HCT116 (cell line): ENCODE measurements at places on chromosomes 13 and 19. TPM values are rescaled to one million over a fixed set of nuclear protein-coding genes. Genes with fewer than 3 reads are reported as not detected.

RAB3D gene
- total RNA-seq: 28.9 TPM

LINGO3 gene
- total RNA-seq: not detected

ZNF28 gene
- 17.8 TPM for total RNA-seq

SF3A2 gene
- 166 TPM for total RNA-seq

TMTC4 gene
- 23.6 TPM for total RNA-seq

MYH14 gene
- total RNA-seq: 60.1 TPM

CGB2 gene
- total RNA-seq: 5.0 TPM

C1QTNF9B gene
- total RNA-seq: not detected

ZNF177 gene
- total RNA-seq: 1.2 TPM

RASGRP4 gene
- total RNA-seq: not detected

ZNF570 gene
- not detected for total RNA-seq

ZNF724 gene
- 7.1 TPM for total RNA-seq

TUBA3C gene
- not detected for total RNA-seq

PEX11G gene
- total RNA-seq: 6.4 TPM

AZU1 gene
- total RNA-seq: not detected

ZNF492 gene
- total RNA-seq: not detected

AMH gene
- 42.8 TPM for total RNA-seq

PODNL1 gene
- 0.71 TPM for total RNA-seq

ZNF208 gene
- not detected for total RNA-seq

SHD gene
- total RNA-seq: 2.0 TPM

SPACA4 gene
- not detected for total RNA-seq

ZNF563 gene
- not detected for total RNA-seq

FFAR3 gene
- total RNA-seq: not detected

FUT1 gene
- total RNA-seq: 14.1 TPM

ERICH4 gene
- not detected for total RNA-seq

MAST1 gene
- 28.9 TPM for total RNA-seq

SLC6A16 gene
- total RNA-seq: 5.0 TPM

NOVA2 gene
- total RNA-seq: 2.5 TPM

ZNF528 gene
- not detected for total RNA-seq

SYNGR4 gene
- 0.49 TPM for total RNA-seq

OLFM4 gene
- total RNA-seq: 0.12 TPM

CALR3 gene
- total RNA-seq: not detected

HNRNPL gene
- total RNA-seq: 551 TPM

HIPK4 gene
- 0.74 TPM for total RNA-seq

MED16 gene
- 73.6 TPM for total RNA-seq

F2RL3 gene
- total RNA-seq: 0.10 TPM

ICAM5 gene
- total RNA-seq: 53.9 TPM

PSG11 gene
- total RNA-seq: not detected

ZNF470 gene
- total RNA-seq: not detected

NMRK2 gene
- total RNA-seq: not detected

PNMA8B gene
- 0.10 TPM for total RNA-seq
